ENCODE measurements at places on chromosomes 3 and 15. TPM values are rescaled to one million over a fixed set of nuclear protein-coding genes. Genes with fewer than 3 reads are reported as not detected.

The C3orf49 gene
- not detected for total RNA-seq

The GHSR gene
- not detected for total RNA-seq

The RAD51 gene
- 12.9 TPM for total RNA-seq

The HRG gene
- not detected for total RNA-seq

The KCNH8 gene
- not detected for total RNA-seq

The EXD1 gene
- total RNA-seq: not detected

The TM4SF18 gene
- under 0.01 TPM for total RNA-seq

The RLBP1 gene
- total RNA-seq: not detected

The OTOL1 gene
- total RNA-seq: not detected

The GOLGA8M gene
- not detected for total RNA-seq

The RNU5B-1 gene
- not detected for total RNA-seq

The DUOX1 gene
- not detected for total RNA-seq

The PRSS50 gene
- not detected for total RNA-seq

The SPESP1 gene
- 3.7 TPM for total RNA-seq

The PRR20G gene
- total RNA-seq: not detected

The NR2E3 gene
- not detected for total RNA-seq

The GCNT3 gene
- total RNA-seq: not detected

The CGGBP1 gene
- 34.6 TPM for total RNA-seq

The ATP13A4 gene
- total RNA-seq: 0.15 TPM

The RPL22L1 gene
- 297 TPM for total RNA-seq

The ZNF620 gene
- 0.67 TPM for total RNA-seq

The FBXW12 gene
- not detected for total RNA-seq

The MORC1 gene
- not detected for total RNA-seq

The MED12L gene
- 0.17 TPM for total RNA-seq

The GOLGA8Q gene
- not detected for total RNA-seq

The RAB6B gene
- 0.34 TPM for total RNA-seq

Measured in bronchus fibroblast of lung (primary cell).